ENCODE measurements at places on chromosomes 1 and 21.

DNA sequence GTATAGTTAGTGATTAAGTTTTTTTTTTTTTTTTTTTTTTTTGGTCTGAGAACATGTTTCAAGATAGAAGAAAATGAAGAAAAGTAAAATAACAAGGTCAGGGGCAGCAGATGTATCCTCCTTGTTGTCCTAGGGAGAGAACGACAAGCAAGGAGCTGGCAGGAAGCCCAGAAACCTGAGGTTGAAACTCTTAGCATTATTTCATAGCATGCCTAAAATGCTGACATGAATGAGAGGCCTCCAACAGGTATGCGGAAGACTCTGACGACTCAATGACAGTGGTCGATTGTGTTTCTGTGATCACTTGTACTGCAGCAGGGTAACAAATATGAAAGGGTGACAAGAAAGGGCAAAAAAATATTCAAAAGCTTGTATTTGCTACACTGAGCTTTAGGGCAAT, 415.9 kb downstream of the PLA2G4A start:
- DNase-seq, result no peak

- no peak for DNase-seq
These were observed 1.2 kb upstream of the TRAPPC3 start for GRCh38 chr1:36150296-36151133.

DNA sequence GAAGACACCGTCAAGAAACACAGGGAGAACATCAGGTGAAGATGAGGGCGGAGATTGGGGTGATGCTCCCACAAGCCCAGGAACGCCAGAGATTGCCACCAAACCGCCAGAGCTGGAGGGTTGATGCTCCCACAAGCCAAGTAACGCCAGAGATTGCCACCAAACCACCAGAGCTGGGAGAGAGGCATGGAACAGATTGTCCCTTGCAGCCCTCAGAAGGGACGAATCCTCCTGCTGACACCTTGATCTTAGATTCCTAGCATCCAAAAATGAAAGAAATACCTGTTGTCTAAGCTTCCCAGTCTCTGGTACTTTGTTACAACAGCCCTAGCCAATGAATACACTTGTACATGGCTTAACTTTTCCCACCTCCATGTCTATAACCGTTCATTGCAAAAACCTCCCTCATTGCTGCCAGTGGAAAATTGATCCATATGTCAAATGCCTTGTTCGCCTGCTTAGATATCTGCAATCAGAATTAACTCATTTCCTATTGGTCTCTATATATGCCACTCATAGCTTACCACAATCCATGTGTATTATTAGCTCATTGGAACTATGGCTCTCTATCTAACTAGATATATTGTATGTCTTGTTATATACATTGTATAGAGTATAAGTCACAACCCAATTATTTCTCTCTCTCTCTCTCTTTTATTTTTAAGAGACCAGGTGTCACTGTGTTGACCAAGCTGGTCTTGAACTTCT, 127.4 kb downstream of the ADSS2 start:
- DNase-seq, result no peak

DNA sequence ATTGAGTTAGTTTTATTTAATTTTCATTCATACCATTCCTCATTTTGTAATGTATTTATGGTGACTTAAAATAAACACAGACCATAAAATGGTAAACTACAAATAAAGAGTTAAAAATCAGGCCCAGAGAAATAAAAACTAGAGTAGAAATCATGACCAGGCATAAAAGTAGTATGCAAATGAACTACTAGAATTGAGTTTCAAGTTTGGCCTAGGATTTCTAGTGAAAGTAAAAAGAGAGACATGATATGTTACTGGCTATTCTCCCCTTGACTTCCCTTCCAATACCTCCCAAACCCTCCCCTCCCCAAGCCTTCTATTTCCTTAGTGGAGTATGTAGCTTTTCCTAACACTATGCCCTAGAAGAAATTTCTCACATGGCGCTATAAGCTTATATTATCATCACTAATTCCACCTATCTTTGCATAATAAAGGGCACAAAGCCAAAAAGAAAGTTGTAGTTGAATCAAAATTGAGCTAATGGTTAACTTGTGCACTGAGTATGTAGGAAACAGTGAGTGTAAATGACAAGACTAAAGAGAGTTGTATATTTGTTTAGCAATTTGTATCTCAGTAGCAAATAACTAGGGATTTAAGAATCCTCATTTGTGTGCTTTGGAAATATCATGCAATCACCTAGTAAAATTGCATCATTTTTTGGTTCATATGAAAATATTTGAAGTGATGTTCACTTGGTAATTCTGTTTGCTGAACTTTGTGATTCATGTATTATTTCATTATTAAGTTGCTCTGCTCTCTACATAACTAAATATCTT, 29.7 kb upstream of the CDC14A start:
- no peak for DNase-seq

DNA sequence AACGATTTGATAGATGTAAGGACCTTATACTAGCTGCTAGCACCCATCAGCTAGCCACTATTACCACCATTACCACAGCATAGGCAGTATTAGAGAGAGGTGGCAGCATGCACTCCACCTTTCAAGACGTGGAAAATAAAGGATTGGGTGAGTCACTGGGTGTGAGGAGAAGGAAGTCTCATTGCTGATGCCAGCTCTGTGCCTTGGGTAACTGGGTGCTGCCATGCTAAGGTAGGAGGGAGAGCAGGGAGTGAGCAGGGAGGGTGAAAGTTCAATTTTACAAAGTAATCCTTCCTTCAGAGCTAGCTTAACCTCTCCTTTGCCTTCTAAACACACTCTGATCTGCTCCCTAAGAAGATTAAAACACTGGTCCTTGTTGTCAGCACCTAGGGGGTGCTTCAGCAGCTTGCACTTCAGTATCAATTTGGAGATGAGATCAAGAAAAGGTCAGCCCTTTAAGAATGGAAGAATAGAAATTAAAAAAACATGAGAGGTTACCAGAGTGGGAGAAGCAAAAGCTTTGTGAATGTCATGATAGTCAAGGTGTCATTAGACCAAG, 1.8 kb upstream of the LIN9 start:
- DNase-seq, result no peak

- no peak for DNase-seq
These were observed 176.0 kb upstream of the NRIP1 start for GRCh38 chr21:15240848-15241247.

DNA sequence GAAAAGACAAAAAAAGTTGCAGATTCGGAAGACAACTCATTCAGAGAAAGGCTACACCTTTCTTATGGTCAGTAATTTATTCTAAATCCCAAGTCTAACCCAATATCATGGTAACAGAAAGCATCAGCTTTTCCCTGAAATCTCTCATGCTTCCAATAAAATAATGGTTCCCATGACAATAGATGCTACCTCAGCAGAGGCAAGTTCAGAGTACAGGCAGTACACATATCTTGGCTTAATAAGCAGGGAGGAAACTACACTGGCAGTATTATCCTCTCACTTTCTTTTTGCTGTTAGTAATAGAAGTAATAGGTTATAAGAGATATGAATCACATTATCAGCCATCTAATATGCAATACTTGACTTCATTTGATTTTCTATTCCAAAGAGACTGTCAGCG, 137.1 kb downstream of the DPYD start:
- no peak for DNase-seq

- no peak for DNase-seq
These were observed 41.7 kb downstream of the ERI3 start for GRCh38 chr1:44313265-44313918.

DNA sequence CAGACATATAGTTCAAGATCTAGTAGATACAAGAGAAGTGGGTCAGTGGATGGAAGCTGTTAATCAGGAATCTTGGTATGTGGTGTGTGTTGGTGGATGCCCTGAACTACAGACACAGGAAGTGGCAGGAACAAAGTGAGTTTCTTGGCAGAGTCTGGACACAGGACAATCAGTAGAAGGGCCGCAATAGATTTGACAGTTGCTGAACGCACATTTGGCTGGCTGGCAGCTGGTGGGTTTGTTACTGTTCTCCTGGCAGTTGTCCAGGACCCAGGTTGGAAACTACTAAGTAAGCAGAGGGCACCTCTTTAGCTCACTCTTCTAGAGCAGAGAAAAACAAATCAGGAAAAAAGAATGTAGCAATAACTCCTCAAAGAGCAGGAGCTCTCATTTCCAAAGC, 13.2 kb downstream of the KRTAP26-1 start:
- no peak for DNase-seq

DNA sequence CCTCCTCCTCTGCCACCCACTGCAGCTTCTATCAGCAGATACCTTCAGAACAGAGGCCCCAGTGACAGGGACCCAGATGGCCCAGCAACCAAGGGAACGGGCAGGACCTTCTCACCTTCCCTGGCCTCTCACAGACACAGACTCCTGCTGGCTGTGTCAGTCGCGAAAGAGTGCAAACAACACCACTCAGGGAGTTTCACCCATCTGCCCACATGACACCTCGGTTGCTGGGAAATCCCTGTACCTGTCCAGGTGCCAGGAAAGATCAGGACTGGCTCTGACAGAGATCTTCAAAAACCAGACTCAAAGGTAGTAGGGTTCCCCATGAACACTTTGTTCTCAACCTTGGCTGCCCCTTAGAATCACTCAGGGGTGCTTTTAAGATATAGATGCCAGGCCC, 83.5 kb upstream of the HIVEP3 start:
- DNase-seq, result no peak

DNA sequence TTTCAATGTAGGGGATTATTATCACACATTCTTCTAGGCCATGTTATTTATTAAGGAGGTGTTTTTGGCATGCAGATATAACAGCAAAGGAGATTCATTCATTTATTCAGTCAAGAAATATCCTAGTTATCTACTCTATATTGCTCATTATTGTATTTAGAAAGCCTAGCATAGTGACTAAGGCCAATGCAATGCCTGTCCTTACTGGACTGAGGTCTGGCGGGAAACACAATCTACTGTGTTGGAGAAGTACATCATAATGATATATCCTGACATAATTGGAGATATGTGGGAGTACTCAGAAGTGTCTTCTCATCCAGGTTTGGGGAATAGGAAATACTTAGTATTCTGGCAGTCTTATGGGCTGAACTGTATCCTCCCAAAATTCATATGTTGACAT, 421.5 kb upstream of the USP24 start:
- no peak for DNase-seq

- DNase-seq, result no peak
These were observed 145.9 kb upstream of the ATP1B1 start for GRCh38 chr1:168960595-168960994.

DNA sequence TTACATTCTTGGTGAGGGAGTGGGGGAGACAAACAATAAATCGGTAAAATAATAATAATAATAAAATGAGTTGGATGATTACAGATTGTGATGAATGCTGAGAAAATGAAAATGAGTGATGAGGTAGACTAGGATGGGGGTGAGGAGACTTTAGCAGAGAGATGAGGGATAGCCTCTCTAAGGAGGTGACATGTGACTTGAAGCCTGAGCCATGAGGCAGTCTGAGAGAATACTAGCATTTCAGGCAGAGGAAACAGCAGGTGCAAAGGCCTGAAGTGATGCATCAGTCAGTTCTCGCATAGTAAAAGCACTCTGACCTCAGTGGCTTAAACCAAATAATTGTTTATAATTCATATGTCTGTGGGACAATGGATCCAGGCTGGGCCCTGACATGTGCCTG, 181.2 kb downstream of the AGBL4 start:
- no peak for DNase-seq

GRCh38 chr1:25657121-25657882, 40.7 kb downstream of the MAN1C1 start:
- no peak for DNase-seq

DNA sequence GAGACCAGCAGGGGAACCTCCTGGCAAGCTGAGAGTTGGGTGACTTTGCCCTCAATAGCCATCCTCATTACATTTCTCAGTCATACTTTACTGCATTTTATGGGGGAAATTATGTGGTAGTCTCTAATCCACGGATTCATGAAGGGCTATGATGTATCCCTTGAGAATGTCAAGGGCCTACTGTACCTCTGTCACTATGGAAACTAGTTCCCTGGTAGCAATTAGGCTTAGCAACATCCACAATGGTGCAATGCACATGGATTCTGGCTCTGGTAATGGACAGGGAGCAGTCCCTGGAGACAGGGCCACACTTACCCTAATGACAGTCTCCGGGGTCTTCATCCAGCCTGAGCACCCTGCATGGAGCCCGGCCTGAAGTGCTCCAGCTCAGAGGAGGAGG, 26.5 kb downstream of the LRRN2 start:
- DNase-seq, result no peak

DNA sequence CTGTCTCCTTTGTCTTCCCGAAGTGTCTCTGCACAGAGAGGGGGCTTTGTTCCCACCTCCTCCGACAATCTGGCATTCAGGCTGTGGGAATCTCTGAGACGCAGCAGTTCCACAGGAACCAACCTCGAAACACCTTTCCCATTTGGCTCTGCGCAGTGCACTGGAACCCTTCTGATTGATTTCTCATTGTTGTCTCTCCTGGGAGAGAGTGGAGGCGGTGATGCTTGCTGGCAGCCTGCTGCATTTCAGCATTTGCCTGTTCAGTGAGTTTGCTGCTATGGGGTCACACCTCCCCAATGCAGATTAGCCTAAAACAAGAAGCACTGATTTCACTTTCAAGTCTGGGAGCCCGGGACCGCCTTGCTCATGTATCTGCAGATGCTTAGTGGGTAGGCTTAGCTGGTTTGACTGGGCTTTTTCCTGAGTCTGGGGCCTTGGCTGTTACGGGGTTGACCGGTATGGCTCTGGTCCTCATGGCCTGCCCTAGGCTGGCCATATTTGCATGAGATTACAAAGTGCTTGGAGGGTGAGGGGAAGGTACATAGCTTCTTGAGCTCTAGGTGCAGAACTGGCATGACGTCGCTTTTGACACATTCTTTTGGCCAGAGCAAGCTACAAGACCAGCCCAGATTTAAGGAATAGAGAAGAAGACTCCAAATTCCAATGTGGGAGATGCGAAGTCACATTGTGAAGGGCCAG, 695.3 kb downstream of the PTPRU start:
- no peak for DNase-seq

DNA sequence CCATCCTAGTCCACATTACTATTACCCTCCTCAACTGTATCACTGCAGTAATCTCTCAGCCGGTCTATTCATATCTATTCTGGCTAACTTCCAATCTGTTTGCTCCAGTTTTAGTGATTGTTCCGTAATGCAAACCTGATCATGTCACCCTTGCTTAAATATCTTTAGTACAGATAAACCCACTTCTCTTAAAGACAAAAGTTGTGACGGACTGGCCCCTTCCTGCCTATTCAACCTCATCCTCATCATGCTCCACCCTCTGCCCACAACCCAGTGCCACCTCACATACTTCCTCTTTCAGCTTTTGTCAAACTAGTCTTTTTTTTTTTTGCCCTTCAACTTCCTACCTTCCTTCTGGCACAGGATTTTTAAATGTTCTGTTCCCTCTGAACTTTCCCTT, 2.8 kb upstream of the C1orf162 start:
- no peak for DNase-seq

GRCh38 chr1:96072021-96072420, 649.6 kb upstream of the PTBP2 start:
- no peak for DNase-seq

- no peak for DNase-seq
These were observed 19.8 kb upstream of the TINAGL1 start for GRCh38 chr1:31556481-31557006.

- no peak for DNase-seq
These were observed 2.9 kb upstream of the LRP8 start for GRCh38 chr1:53330819-53331218.
